Adipocyte (in vitro differentiated cells): ENCODE measurements at places on chromosomes 3 and 15.

DNA sequence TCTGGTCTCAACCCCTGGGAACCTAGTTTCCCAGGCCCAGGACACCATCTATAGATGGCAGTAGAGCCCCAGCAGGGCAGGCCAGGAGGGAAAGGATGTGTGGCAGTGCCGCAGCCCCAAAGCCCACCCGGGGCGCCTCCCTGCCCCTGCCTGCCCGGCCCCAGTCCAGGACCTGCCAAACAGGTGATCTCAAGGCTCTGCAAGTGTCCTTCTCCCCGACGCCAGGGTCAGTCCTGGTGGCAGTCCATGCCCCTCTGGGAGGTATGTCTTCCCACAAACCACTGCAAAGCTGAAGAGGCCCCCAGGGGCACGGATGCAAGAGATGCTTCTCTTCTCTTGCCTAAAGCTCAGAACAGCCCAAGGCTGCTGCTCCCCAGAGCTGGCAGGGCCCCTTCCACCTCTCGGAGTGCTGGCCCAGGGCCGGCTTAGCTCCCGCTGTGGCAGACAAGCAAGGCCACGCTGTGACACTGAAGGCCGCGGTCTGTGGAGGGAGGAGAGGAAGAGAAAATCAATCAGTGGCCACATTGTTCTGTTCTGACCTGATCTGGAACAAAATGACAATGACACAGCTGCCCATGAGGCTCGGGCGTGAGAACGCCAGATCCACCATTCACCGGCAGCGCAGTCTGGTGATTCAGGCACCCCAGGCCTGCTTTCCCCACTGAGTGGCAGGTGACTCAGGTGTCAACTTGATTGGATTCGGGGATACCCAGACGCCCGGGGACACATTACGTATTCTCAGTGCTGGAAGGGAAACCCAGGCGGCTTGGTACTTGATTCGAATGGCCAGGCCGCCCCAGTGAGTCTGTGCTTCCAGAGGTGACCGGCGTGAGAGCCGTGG lies 34.0 kb downstream of the KLHL25 start:
- DNase-seq: no peak

DNA sequence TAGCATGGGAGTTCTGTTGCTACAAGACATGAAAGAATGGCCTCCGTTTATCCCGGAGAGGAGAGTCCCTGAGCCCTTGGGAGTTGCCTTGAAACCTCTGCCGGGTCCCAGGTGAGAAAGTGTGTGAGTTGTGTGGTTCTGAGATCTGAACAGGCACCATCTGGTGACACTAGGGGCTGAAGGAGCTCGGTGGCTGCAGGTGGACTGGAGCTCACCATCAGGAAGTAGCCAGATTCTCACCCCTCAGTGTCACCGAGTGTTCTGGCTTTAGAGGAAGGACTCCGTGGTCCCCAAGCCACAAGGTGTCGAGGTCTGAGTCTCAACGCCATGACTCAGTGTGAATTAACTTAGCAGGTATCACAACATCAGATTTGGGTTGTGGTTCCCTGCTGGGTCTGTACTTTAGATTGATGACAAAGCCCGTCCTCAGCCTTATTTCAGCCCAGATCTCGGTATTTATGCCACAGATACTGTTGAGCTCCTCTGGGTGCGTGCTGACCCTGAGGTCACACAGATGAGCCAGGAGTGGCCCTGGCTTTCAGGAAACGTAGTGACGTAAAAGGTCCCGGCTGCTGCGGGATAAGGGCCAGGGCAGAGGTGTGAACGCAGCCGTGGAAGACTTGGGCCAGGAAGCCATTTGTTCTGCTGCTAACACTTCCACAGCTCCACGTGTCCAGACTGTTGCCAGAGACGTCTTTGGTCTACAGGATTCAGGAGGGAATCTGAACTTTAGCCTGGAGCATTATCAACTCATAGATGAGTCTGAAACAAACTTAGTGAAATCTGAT lies 54.4 kb downstream of the PGPEP1L start:
- DNase-seq: no peak

DNA sequence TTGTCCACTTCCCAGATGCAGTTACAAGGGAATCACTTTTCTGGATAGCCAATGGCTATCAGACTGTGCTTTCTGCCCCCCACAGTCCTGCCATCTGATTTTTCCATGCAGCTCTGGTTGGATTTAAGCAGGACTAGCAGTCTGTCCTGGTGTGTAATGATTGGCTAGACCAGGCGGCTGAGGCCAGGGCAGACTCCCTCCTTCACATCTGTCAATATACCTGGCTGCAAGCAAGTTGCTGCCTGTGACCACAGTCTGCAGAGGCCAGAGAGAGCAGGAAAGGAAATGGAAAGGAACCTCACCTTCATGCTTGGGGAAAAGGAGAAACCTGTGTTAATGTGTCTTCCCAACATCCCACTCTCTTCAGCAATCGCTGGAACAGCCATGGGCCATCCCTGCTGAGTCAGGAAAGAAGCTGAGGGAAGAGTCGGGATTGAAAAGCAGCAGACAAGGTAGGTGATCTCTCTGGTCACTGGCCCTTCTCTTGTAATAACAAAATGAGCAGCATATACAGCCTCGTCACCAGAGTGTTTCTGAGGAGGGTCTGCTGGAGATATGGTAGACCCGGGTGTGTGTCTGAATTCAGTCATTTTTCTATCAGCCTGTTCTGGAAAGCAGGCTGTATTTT lies 126.7 kb upstream of the PHLDB2 start:
- no peak for DNase-seq

DNA sequence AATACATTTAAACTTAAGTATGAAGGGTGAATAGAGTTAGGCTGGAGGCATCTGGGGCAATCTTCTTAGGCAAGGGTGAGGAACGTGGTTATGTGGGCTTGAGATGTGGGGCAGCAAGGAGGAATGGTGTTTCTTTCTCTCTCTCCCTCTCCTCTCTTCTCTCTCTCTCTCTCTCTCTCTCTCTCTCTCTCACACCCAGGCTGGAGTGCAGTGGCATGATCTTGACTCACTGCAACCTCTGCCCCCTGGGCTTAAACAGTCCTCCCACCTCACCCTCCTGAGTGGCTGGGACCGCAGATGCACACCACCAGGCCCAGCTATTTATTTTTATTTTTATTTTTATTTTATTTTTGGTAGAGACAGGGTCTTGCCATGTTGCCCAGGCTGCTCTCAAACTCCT lies 4.0 kb upstream of the MGA start:
- no peak for DNase-seq

GRCh38 chr15:39434751-39435238 lies 146.1 kb upstream of the THBS1 start:
- no peak for DNase-seq

- no peak for DNase-seq
Observed at GRCh38 chr15:48426941-48427340, 95.7 kb downstream of the DUT start.

- DNase-seq: peak; percentile 29
Observed at GRCh38 chr3:101954936-101955335, 105.6 kb downstream of the NFKBIZ start.

GRCh38 chr3:4644951-4645350 lies 151.8 kb downstream of the ITPR1 start:
- no peak for DNase-seq

- peak; percentile 57 for DNase-seq
Observed at GRCh38 chr3:30751610-30752299, 142.7 kb downstream of the GADL1 start.

DNA sequence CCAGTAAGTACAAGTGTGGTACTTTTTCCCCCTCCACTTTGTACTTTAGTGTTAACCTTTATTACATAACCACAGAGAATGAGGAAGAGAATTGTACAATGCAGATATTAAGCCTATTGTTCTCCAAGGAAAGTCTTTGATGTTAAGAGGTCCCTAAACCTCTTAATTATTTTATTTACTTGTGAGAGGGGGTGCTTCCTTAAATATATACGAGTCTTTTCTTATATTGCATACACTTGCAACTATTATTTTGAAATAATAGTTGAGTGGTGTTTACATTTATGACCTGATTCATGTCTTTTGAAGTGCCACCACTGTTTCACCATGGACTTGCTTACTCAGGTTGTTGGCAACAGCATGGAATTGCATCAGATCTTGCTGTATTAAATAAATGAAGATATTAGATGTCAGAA lies 10.1 kb downstream of the USP3 start:
- DNase-seq: peak; percentile 83

GRCh38 chr3:72407766-72408165 lies 440.5 kb downstream of the SHQ1 start:
- DNase-seq: no peak

- no peak for DNase-seq
Observed at GRCh38 chr3:12932347-12932746, 91.0 kb upstream of the RPL32 start.

GRCh38 chr15:83018436-83018835 lies 7.0 kb upstream of the C15orf40 start:
- DNase-seq: no peak

DNA sequence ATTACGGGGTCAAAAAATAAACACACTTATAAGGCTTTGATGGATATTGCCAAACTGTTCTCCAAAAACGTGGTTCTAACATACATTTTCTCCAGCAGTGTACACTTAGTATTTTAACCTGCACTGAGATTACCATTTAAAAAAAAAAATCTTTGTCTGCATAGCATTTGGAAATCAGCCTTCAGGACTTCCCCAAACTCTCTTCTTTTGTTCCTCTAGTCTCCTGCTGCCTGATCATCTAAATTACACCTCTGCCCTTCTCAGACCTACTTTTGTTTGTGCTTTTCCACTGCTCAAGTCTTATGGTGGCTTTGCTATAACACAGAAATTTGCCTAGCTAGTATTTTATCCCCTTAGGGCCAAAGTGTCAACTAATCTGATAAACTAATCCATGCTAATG lies 3.8 kb downstream of the NCEH1 start:
- DNase-seq: no peak

- DNase-seq: no peak
Observed at GRCh38 chr3:54642147-54642546, 285.7 kb downstream of the LRTM1 start.

GRCh38 chr3:159451067-159451466 lies 537.6 kb upstream of the IL12A start:
- no peak for DNase-seq

GRCh38 chr15:66756295-66756694 lies 54.3 kb downstream of the SMAD6 start:
- DNase-seq: peak; percentile 33

- no peak for DNase-seq
Observed at GRCh38 chr3:171685116-171685895, 125.0 kb downstream of the PLD1 start.

GRCh38 chr15:44718927-44719292 lies 7.6 kb downstream of the B2M start:
- no peak for DNase-seq

DNA sequence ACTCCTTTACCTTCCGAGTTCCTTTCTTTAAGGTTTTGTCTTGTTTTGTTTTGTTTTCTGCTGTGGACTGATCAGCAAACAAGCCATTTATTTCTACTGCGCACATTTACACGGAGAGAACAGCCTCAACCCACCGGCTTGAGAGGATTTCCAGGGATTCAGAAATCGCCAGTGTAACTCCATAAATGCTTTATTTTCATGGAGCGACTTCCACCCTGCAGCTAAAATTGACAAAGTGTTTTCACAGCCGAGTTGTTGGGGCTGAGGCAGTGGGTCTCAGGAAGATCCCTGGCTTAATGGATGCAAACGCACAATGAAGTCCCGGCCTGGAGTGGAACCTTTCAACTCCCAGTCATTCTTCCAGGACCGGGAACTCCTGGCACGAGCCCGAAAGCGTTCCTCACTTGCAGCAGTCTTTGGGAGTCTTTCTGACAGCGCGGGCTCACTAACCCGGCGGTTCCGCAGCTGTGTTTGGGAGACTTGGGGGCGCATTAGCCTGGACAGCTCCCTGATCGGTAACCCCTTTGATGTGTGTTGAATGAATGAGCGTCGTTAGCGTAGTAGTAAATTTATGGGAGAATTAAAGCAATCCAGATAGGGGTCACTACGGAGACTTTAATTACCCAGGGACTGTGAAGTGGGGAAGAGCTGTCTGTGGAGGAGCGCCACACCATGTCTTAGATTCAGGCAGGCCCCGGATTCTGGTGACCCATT lies 785 bp upstream of the MYRIP start:
- peak; percentile 35 for DNase-seq
